H7 (cell line): ENCODE measurements at places on chromosomes 2 and 18.

GRCh38 chr2:157107460-157107859 lies 150.0 kb upstream of the GALNT5 start:
- no peak for DNase-seq

- no peak for DNase-seq
These were observed 147.6 kb upstream of the ITGA4 start for GRCh38 chr2:181309586-181309985.

DNA sequence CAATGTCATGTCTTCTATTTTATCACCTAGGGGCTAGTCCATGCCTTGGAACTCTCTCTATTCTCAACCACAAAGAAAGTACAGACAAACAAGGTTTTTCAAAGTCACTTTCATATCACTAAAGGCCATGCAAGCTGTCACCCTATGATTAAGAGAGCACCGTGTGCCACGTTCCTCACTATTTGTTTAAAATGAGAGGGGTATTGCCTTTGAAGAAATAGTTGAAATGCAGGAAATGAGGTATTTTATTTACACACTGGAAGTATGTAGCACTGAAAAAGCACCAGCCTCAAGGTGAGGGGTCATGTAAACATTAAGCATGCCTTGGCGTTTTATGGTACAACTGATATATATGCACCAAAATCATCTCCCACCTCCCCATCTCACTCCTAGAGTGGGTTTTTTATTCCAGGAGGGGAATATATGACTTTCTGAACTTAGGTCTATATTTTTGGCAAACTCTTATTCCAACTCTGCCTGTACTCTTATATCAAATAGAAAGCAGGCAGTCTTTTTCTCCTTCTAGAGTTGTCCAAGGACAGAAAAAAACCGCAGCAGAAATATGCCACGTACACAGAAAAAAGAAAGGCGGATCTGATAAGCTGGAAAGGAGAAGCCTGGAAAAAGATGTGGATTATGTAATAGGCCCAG lies 53.5 kb downstream of the VSNL1 start:
- no peak for DNase-seq

GRCh38 chr2:135657806-135658582 lies 83.7 kb upstream of the UBXN4 start:
- DNase-seq = no peak

GRCh38 chr2:149146876-149147275 lies 108.4 kb downstream of the LYPD6B start:
- DNase-seq = no peak

DNA sequence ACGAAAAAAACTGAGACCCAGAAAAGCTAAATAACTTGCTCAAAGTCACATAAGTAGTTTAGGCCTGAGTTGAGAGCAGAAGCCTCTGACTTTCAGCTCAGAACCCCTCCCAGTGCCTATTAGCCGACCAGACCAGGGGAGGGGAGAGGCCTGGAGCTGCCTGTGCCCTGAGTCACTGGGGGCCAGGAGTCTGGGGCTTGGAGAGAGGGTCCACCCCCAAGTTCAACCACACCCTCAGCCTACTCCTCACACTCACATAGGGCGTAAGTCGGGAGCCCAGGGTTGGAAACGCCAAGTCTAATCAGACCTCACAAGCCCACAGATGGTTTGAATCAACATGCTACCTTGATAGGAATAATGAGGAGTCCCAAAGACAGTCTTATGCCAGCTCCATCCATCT lies 12.6 kb upstream of the PKDCC start:
- DNase-seq = peak; percentile 4

GRCh38 chr2:170924969-170925368 lies 4.1 kb upstream of the GORASP2 start:
- DNase-seq = no peak

GRCh38 chr2:96143231-96143847 lies 1.9 kb downstream of the DUSP2 start:
- no peak for DNase-seq

GRCh38 chr2:233051241-233052149 lies 8.6 kb upstream of the INPP5D start:
- DNase-seq = peak; percentile 92

GRCh38 chr2:47003641-47004427 lies 88.2 kb upstream of the MCFD2 start:
- no peak for DNase-seq

DNA sequence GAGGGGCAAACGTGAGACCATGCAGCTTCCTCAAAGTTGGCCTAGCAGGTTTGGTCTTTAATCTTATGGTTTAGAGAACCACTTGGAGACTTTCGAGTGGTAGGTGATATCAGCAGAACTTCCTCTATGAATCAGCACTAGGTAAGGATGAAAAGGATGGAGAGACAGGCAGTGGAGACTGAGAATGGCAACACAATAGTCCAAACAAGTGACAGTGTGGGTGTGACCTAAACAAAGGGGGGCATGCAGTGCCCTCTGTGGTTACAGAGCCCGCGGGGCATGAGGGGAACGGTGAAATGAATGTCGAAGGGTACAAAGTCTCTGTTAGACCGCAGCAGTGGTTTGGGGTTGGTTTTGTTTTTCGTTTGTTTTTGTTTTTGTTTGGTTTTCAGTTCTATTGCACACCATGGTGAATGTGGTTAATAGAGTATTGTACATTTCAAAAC lies 143.9 kb downstream of the L3MBTL4 start:
- DNase-seq = no peak

- peak; percentile 78 for DNase-seq
These were observed 1.0 kb downstream of the ZCCHC2 start for GRCh38 chr18:62523631-62524439.

GRCh38 chr2:58289029-58289428 lies 47.9 kb upstream of the FANCL start:
- DNase-seq = no peak

DNA sequence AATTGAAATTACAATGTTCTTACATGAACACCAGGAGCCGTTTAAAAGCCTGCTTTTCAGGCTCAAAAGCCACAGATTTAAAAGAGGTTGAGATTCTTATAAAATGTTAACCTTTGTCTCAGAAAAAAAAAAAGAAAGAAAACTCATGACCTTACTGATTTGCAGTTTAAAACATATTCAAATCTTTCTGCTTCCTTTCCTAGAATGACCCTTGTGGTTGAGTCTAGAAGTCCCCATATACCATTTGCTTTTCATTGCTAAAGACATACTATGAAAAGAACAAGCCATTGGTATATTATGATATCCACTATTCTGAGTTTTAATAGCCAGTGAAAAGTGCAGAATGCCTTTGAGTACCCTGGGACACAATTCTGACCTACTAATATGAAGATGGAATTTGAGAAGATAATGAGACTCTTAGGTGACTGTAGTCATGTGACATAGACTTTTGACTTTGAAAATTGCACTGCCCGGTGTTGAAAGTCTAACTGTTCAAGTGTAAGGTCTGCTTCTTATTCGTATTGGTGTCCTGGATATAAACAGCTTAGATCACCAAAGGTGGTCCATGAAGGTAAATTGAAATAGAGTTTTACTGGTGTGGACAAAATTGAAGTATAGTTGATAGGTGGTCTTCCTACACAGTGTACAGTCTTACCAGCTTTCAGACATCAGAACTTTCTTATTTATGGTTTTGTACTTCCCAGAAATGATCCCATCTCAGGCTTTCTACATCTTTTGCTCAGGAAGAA lies 117.0 kb downstream of the DOCK10 start:
- no peak for DNase-seq

GRCh38 chr2:28360058-28360717 lies 32.5 kb upstream of the FOSL2 start:
- no peak for DNase-seq

DNA sequence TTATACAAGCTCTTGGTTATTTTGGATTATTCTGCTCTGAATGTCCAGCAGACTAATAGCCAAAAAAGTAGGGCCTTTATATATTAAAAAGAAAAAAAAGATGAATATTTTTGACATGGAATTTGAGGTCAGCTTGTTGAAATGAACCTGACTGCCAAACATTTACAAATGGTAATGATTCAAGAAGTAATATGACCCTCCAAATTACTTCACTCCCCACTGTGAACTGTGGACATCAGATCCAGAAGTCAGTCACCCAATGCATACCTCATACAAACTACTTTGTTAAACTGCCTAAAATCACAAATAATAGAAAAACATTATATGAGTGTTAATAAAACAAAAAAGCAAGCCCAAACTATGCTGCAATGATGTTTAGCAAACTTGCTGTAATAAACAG lies 10.0 kb downstream of the EPG5 start:
- DNase-seq = no peak

- DNase-seq = no peak
These were observed 252.2 kb upstream of the CDH7 start for GRCh38 chr18:65498605-65499004.

DNA sequence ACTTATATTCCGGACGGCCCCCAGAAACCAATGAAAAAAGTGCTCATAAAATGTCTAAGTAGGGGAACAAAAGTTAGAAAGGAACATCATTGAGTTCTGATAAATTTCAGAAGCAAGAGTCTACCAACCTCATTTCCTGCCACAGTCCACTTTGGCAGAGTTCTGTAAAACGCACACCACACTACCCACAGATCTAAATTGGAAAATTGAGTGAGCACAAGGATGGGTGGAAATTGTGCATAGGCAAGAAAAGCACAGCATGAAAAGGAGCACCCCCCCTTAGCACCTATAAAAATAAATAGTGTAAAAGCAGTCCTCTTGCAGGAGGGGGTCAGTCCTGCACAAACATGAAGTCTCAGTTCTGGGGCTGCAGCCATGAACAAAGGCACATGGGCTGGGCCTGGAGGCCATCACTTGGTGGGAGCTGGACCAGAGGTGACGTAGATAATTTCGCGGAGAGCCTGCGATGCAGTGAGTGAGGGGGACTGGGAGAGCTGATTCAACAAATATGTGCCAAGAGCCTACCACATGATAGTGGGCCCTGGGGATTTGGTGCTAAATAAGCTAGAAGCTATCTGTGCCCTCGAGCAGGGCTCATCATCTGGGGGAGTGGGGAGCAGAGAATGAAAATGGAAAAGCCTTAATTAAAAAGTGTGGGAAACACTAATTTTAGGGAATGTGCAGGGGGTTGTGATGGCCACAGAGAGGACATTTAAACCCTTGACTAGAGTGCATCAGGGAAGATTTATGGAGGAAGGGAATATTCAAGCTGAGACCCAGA lies 48.9 kb upstream of the SPP2 start:
- DNase-seq = no peak

DNA sequence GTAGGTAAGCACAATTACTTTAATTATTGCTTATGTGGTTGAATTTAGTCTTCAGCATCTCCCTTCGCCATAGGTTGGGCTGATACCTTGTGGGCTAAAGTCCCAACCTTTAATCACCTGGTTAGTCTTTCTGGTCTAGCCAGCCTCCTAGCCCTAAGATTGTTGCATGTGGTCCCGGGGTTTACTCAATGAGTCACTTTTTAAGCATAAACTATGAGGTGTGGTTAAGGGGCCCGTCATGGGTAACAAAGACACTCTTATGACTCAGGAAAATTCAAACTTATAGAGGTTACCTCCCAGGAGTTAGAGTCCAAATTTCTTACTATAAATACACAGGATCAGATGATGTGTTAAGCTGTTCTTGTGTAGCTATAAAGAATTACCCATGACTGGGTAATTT lies 841.6 kb downstream of the TRIB2 start:
- DNase-seq = no peak

DNA sequence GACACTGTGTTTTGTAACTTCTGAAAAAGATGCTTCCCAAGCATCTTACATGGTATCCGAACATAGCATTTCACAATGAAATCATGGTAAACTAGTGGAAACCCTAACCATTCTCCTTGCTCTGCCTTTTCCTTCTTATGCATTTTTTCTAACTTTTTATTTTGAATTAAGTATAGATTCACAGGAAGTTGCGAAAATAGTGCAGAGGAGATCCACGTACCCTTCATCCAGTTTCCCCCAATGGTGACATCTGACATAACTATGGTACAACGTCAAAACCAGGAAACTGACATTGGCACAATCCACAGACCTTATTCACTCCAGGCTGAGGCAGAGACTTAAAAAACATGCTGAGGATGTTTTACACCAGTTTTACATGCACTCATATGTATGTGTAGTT lies 38.3 kb downstream of the AAK1 start:
- DNase-seq = no peak

- no peak for DNase-seq
These were observed 30.9 kb downstream of the LPIN2 start for GRCh38 chr18:2982022-2982421.

DNA sequence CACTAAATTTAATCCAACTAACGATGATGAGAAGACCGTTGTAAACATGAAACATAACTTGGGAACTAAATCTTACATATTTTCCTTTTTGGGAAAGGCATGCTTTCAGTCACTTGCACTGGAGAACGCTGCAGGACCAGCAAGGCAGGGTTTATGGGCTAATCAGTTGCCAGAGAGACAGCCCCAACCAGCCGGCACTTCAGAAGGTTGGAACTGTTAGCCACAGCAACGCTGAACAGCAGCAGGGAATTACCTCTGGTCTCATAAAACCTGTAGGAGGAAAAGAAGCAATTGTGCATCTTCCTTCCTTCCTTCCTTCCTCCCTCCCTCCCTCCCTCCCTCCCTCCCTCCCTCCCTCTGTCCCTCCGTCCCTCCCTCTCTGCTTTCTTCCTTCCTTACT lies 33.9 kb upstream of the SIX2 start:
- DNase-seq = no peak

- no peak for DNase-seq
These were observed 3.9 kb upstream of the TNFRSF11A start for GRCh38 chr18:62321201-62321600.

GRCh38 chr2:55530539-55531081 lies 11.1 kb downstream of the CFAP36 start:
- DNase-seq = no peak

DNA sequence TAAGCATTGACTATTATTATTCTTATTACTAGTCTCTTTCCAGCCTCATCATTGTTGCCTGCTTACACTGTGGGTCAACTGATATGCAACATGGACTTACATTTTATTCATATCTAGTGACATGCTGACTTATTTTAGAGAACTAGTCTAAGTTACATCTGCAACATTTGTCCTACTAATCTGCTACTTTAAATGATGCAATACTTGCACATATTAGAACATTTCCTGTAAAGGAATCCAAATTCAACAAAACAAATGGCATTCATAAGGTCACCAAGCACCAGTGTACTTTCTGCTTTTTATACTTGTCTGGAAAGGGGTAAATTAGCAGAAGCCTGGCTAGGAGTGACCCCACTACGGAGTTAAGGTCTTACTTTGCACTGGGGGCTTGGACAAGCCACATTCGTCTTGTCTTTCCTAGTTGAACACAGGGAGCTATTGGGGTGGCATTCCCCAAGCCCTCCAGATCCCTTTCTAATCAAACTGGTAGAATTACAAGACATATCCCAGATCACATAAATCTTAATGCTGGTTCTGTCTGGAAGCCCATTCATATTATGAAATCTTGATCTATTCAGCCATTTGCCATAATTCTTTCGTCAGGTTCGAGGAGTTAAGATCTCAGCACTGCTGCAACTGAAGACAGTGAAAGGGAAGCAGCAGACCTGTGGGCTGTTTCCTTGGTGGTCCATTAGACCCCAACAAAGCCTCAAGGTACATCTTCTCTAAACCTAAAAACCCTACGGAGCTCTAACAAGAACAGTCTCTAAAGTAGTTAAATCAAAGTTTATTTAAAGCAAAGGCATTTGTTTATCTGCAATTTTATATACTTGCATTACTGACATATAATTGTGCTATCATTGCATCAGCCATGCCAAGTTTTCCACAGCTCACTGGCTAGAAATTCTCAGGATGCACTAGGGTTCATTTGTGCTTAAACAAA lies 49.9 kb upstream of the RTN4 start:
- no peak for DNase-seq
